CD14-positive monocyte (primary cell): ENCODE measurements at places on chromosomes 12 and 14.

DNA sequence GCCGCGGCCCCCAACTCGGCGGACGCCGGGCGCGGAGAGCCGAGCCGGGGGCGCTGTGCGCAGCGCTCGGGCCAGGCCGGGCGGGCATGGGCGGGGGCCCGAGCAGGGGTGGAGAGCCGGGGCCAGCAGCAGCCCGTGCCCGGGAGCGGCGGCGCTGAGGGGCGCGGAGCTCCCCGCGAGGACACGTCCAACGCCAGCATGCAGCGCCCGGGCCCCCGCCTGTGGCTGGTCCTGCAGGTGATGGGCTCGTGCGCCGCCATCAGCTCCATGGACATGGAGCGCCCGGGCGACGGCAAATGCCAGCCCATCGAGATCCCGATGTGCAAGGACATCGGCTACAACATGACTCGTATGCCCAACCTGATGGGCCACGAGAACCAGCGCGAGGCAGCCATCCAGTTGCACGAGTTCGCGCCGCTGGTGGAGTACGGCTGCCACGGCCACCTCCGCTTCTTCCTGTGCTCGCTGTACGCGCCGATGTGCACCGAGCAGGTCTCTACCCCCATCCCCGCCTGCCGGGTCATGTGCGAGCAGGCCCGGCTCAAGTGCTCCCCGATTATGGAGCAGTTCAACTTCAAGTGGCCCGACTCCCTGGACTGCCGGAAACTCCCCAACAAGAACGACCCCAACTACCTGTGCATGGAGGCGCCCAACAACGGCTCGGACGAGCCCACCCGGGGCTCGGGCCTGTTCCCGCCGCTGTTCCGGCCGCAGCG, 639 bp downstream of the FZD10 start:
- no peak for DNase-seq

GRCh38 chr14:54325766-54326165, 71.0 kb upstream of the CDKN3 start:
- DNase-seq: no peak

GRCh38 chr12:129184127-129184928, 331.1 kb downstream of the GLT1D1 start:
- DNase-seq: no peak

DNA sequence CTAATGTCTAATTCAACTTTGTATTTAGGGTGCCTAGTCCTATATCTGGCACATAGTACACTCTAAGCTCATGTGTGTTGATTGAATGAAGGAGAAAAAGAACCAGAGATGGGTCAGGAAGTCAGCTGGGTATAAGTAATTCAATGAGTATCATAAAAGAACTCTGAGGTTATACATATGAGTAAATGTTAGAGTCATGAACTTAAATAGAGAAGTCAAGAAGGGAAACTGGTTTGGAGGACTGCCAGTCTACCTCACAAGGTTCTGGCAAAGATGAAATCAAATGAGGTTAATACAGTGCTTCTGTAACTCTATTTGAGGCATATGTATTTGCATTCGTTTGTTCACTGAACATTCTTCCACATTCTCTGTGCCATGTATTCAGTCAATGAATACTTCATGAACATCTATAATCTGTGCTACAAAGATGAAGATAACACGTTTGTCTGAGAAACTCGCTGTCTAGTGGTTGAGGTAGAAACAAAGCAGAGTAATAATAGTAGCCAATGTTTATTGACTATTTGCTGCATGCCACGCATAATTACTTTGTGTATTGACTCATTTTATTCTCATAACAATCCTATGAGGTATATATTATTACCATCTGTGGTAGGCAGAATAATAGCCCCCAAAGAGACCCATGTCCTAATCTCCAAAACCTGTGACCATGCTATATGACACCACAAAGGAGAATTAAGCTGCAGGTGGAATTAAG, 88.9 kb downstream of the PTGER2 start:
- peak; percentile 35 for DNase-seq

- no peak for DNase-seq
Measured at GRCh38 chr12:112330706-112331105, 51.5 kb downstream of the HECTD4 start.

DNA sequence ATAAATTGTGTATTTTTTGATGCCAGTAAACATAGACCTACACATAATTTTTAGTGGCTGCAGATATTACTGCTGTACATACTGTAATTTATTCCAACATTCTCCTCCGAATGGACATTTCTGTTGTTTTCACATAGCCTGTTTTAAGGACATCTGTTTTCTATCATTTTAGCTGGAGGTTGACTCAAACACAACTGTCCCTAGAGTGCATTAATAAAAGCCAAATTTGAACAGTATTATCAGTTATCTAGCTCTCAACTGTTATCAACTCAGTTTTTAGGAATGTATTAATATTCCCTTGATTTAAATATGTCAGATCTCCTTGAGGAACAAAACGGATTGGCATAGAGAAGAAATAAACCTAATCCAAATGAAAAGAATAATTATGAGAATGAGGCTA, 17.2 kb upstream of the PIWIL1 start:
- DNase-seq: no peak

- DNase-seq: no peak
Measured at GRCh38 chr12:53744751-53745150, 7.0 kb downstream of the CISTR start.

DNA sequence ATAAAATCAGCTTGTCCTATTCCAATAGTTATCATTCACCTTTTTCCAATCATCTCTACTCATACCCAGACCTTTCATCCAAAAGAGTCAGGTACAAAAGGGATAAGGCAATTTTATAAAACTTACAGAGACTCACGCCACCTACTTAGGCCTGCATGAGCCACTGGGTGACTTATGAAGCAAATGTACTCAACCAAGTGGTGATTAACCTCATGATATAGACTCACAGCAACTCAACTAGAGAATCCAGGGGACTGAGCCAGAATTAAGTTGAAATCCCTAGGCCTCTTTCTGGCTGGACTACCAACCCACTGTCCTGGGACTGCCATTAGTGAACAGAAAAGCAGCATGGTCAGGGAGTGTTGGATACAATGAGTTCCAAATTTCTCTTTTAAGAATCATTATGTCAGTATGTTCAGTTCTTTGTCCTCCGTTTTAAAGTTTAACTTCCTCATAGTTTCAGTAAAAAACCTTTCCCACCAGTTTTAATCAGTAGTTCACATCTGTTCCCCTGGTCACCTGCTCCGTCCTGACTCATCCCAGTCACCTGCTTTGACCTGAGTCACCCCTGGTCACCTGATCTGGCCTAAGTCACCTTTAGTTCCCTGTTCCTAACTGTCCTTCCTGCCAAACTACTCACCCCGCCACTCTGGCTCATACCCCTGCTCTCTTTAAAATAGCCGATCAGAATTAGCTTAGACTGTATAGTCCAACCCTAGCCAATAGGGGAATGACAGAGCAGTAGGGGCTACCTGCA, 36.8 kb downstream of the SPTSSA start:
- no peak for DNase-seq

GRCh38 chr14:93108105-93108504, 7.6 kb downstream of the ITPK1 start:
- DNase-seq: peak; percentile 67

DNA sequence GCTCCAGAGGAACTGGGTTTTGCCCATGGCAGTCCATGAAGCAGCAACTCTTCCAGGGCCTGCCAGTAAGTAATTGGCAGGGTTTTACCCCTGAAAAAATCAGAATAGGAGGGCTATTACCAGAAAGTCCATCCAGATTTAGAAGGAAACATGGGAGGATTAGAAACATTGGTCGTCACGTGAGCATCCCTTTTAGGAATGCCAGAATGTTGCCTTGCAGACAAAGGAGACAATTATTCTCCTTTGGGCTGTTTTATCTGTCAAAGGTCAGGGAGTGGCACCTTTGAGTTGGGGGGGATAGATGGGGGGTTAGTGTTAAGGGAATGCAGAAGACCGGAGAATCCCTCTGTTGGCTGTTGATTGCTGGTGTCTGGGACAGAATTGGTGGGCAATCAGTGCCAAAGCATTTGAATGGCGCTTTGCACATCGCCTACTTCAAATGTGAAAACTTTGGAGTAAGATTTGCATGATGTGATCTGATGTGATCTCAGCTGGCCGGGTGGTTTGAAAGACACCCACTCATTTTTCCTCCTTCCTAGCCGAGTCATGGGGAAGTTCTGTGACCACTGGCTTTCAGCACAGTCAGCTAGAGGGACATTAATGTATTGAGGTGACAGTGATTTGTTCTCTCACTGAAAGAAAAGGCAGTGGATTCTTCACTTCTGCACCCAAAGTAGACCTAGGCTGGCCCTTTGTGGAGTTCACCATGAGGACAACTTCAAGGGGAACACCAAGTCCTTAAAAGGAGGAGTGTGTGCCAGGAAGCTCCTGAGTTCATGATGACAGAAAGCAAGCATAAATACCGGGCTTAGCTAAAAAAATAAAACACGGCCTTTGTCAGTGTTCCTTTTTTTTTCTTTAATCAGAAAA, 31.4 kb downstream of the FLVCR2 start:
- peak; percentile 76 for DNase-seq

GRCh38 chr12:113405694-113406093, 2.0 kb upstream of the SDS start:
- peak; percentile 39 for DNase-seq

DNA sequence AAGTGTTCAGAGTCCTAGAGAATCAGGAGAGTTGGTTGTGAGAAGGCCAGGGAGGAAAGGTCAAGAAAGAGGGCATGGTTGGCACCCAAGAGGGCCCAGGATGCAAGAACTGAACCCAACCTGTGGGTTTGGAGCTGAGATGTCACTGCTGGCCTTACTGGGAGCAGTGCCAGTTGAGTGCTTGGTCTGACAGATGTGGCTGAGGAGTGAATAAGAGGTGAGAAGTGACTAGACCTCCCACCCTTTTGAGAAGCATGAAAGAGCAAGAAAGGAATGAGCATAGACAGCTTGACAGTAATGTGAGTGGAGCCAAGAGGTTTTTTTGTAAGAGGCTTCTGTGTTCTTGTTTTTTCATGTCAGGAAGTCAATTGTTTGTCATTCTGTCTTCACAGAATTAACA, 95.3 kb downstream of the FGD4 start:
- no peak for DNase-seq

- no peak for DNase-seq
Measured at GRCh38 chr12:123715195-123715594, 3.0 kb downstream of the ATP6V0A2 start.

DNA sequence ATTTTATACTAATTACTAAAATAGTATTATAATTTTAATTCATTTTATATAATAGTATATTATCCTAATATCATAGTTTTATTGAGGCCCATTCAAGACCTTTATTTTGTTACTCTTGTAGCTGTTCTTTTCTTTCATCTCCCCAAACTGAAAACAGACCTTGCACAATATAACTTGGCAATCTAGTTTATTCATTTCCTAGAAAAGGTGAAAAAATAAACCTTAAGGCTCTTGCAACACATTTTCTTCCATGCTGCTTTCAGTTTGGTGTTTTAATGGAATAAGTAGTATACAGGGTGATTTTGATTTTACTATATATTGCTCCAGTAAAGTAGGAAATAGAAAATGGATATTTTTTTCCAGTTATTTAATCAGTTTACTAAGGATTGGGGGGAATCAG, 174.0 kb downstream of the SLC2A13 start:
- DNase-seq: no peak

- DNase-seq: no peak
Measured at GRCh38 chr12:111440152-111440551, 34.4 kb downstream of the SH2B3 start.

DNA sequence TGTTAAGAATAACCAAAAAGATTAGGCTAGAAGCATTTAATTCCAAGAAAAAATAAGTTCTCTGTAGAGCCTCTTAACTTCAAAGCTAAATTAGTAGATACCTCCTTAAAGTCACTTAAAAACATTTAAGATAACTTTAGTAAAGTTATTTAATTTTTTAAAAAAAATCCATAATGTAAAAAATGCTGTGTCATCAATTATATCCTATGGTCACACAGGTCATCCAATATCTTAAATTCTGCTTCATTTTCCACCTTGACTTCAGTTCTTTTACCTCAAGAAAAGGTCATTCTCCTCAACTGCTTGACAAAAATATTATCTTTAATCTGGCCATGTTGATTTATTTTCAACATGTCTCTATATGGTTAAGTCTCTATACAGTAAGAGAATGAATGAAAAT, 274.3 kb downstream of the PRKD1 start:
- DNase-seq: no peak

DNA sequence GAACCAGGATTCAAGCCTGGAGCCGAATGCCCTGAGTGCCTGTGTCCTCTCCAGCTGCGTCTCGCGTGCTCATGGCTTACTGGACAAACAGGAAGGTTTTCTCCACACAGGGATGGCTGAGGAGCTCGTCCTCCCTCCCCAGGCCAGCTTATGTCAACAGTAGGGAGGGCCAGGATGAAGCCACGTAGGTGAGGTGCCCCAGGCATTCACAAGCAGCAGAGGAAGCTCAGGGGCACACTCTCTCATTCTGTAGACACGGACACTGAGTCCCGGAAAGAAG, 49.3 kb downstream of the TRPV4 start:
- DNase-seq: no peak

DNA sequence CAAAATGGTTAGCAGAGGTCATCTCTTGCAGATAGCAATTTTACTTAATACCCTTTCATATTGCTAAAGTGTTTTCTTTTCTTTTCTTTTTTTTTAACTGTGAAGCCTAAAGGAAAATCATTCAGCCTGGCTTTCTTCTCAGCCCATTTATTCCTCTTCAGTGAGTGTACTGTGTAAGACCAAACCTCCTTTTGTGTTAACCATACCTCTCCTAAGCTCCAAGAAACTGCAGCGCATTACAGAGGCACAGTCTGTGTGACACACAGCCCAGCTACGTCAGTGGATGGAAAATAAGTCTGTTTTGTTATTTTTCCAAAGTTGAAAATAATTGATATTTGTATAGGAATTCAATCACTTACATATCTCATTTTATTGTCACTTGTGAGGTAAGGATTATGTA, 21.7 kb downstream of the DCAF5 start:
- no peak for DNase-seq

GRCh38 chr12:109201496-109201885, 85.1 kb downstream of the ACACB start:
- no peak for DNase-seq

- DNase-seq: no peak
Measured at GRCh38 chr14:44914849-44915248, 46.9 kb downstream of the KLHL28 start.

DNA sequence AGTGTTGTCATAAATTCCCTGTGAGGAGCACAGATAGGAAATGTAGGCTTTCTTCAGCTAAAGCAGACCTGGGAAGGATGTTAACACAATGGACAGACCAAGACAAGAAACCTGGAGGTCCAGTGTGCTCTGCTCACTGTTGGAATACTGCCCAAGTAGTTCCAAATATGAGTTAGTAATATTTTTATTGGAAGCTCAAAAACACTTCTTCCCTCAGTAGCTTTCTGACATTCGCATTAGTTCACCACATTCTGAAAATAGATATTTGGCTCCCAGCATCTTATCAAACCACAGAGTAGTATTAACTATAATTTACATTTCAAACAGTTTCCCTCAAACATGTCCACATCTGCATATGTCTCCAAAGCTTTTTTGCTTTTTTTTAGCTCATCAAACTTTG, 74.8 kb upstream of the PYGL start:
- no peak for DNase-seq

GRCh38 chr14:54102051-54102456, 145.4 kb upstream of the BMP4 start:
- no peak for DNase-seq

GRCh38 chr12:47396902-47397663, 308.7 kb downstream of the RPAP3 start:
- DNase-seq: no peak

- DNase-seq: no peak
Measured at GRCh38 chr14:54220071-54220703, 176.6 kb upstream of the CDKN3 start.
